Activated CD8-positive, alpha-beta memory T cell treated with anti-CD3 and anti-CD28 coated beads for 24 hours (primary cell): ENCODE measurements at places on chromosomes 2 and 18.

DNA sequence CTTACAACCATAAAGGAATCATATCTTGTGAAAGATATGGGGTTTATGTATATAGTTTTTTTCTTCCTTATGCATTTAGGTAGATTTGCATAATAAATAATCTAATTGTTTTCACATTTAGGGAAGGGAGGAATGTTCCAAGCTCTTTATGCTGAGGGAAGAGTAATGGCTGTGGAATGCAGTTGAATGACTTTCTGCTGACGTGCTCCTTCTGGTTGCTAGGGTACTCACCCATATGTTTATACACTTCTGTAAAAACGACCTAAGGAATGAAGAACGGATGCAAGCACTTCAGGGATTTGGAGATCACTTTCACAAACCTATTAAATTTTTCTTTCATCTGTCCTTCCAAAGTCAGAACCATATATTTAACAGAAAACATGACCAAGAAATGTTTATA is 29.2 kb upstream of the PPP4R1 start:
- no peak for DNase-seq

- no peak for DNase-seq
These were observed 4.6 kb downstream of the SPATS2L start for GRCh38 chr2:200311139-200311538.

DNA sequence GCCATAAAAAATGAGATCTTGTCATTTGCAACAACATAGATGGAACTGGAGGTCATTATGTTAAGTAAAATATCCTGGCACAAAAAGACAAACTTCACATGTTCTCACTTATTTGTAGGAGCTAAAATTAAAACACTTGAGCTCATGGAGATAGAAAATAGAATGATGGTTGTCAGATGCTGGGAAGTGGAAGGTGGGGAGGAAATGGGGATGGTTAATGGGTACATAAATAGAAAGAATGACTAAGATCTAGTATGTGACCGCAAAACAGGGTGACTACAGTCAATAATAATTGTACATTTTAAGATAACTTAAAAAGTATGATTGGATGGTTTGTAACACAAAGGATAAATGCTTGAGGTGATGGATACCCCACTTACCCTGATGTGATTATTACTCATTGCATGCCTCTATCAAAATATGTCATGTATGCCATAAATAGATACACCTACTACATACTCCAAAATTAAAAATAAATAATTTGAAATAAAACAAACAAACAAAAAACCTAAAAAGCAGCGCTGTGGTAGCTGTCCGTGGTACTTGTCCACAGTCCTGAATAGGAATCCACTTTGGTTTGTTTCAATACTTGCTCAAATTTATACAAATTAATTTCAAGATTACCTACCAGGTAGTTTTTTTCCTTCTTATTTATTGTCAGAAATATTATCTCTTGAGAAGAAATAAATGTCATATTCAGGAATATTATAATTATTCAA is 224.5 kb downstream of the DLGAP1 start:
- DNase-seq: no peak

GRCh38 chr2:160075171-160075570 is 12.8 kb upstream of the PLA2R1 start:
- no peak for DNase-seq

GRCh38 chr2:176114930-176115625 is 1.5 kb upstream of the HOXD10 start:
- no peak for DNase-seq

GRCh38 chr2:238162251-238162845 is 3.6 kb downstream of the ERFE start:
- DNase-seq: no peak

- DNase-seq: no peak
These were observed 12.0 kb downstream of the EPC2 start for GRCh38 chr2:148656516-148656915.

GRCh38 chr2:88198308-88198707 is 28.2 kb downstream of the THNSL2 start:
- DNase-seq: no peak

- DNase-seq: no peak
These were observed 165.1 kb downstream of the ZNF521 start for GRCh38 chr18:25186871-25187270.
